ENCODE measurements at places on chromosomes 5 and 9. TPM values are rescaled to one million over a fixed set of nuclear protein-coding genes. Genes with fewer than 3 reads are reported as not detected.

GRCh38 chr9:11872471-11872870, 820.7 kb upstream of the TYRP1 start:
- DNase-seq, result no peak

The CSF1R gene
- total RNA-seq, result 20.1 TPM

- no peak for DNase-seq
Measured at GRCh38 chr5:147949711-147950573, 43.6 kb upstream of the C5orf46 start.

DNA sequence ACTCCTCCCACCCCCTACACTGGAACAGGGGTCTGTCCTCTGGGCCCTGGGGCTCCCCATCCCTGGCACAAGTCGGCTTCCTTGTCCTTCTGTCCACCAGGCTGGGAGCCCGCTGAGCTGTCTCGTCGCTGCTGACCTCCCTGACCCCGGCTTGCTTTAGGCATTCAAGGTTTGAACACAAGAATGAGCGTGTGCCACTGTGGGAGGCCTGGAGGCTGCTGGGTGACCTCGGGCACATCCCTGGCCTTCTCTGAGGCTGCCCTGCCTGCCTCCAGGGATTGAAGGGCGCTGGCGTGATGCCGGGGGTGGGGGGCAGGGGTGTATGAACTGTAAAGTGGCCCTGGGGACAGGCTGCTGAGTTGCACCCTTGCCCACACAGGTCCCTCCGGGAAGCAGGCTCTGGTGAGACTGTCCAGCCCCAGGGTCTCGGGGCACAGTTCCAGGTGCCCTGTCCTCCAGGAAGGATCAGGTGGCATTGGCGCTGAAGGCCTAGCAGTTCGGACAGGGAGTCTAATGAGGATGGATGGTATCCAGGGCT, 18.2 kb downstream of the FIBCD1 start:
- DNase-seq, result no peak
